ENCODE measurements at places on chromosomes 3 and 15.

DNA sequence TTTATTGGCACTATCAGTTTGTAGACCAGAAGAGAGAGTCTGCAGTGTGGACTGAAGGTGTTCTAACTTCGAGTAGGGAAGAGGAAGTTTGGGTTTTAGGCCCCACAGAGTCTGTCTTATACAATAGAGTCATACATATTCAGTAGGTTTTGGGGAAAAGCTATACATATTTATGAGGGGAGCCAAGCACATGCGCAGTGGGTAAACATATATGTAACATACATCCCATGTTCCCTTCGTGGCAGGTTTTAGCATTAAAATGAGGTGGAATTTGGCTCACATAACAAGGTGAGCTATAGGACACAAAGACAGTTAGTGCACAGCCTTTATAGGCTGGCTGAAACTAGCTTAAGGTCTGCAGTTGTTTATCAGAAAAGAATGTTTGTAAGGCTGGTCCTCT lies 4.9 kb downstream of the GALK2 start:
- peaks cover 16% of the 10 kb centered on the region for H3K36me3 ChIP-seq
- H3K27ac ChIP-seq, result no peak overlapping the region
- H3K4me1 ChIP-seq, result peaks cover 21% of the 10 kb centered on the region
- no peaks in the 10 kb centered on the region for H3K27me3 ChIP-seq
- H3K4me3 ChIP-seq, result no peak overlapping the region
- no peak for DNase-seq

- no peak for DNase-seq
- no peaks in the 10 kb centered on the region for H3K27me3 ChIP-seq
- no peak overlapping the region for H3K27ac ChIP-seq
- H3K4me3 ChIP-seq, result no peak overlapping the region
Observed at GRCh38 chr3:111284503-111285183, 213.0 kb downstream of the NECTIN3 start.

- H3K27me3 ChIP-seq, result no peaks in the 10 kb centered on the region
- peaks cover 26% of the 10 kb centered on the region for H3K4me1 ChIP-seq
- DNase-seq, result no peak
- no peaks in the 10 kb centered on the region for H3K36me3 ChIP-seq
Observed at GRCh38 chr3:119350114-119350513, 55.9 kb downstream of the ARHGAP31 start.

- DNase-seq, result no peak
- H3K27ac ChIP-seq, result peak overlapping the region; percentile 92
- H3K4me1 ChIP-seq, result peaks cover 32% of the 10 kb centered on the region
- peak overlapping the region; percentile 96 for H3K4me3 ChIP-seq
- H3K27me3 ChIP-seq, result no peaks in the 10 kb centered on the region
Observed at GRCh38 chr3:49358884-49359225, 702 bp upstream of the GPX1 start.

- no peaks in the 10 kb centered on the region for H3K27me3 ChIP-seq
- H3K4me1 ChIP-seq, result peaks cover 63% of the 10 kb centered on the region
- no peak overlapping the region for H3K27ac ChIP-seq
- peaks cover 27% of the 10 kb centered on the region for H3K36me3 ChIP-seq
Observed at GRCh38 chr15:68075764-68076385, 21.8 kb downstream of the PIAS1 start.

- peak; percentile 35 for DNase-seq
- peaks cover 4% of the 10 kb centered on the region for H3K36me3 ChIP-seq
- peak overlapping the region; percentile 88 for H3K27ac ChIP-seq
- no peaks in the 10 kb centered on the region for H3K27me3 ChIP-seq
- peaks cover 38% of the 10 kb centered on the region for H3K4me1 ChIP-seq
- peak overlapping the region; percentile 16 for H3K4me3 ChIP-seq
Observed at GRCh38 chr3:18649666-18650363, 224.7 kb upstream of the SATB1 start.

GRCh38 chr3:69569520-69569919 lies 169.7 kb upstream of the MITF start:
- H3K27ac ChIP-seq, result no peak overlapping the region
- H3K36me3 ChIP-seq, result no peaks in the 10 kb centered on the region
- H3K4me3 ChIP-seq, result no peak overlapping the region
- no peaks in the 10 kb centered on the region for H3K4me1 ChIP-seq
- H3K27me3 ChIP-seq, result peaks cover 10% of the 10 kb centered on the region

DNA sequence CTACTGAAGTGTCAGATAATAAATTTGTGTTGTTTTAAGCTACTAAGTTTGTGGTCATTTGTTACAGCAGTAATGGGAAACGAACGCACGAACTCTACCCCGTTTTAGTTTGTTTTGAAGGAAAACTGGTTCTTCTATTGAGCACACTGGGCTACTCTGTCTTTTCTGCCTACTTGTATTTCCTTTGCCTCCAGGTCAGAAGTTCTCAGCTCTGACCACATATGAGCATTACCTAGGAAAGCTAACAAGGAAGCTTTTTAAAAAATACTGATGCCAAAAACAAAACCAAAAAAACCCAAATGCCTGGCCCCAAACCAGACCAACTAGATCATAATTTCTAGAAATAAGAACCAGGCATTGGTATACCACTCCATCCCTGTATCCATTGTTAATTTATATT lies 156.6 kb upstream of the TNIK start:
- H3K4me3 ChIP-seq, result no peak overlapping the region
- no peaks in the 10 kb centered on the region for H3K4me1 ChIP-seq
- H3K27me3 ChIP-seq, result peaks cover 14% of the 10 kb centered on the region

DNA sequence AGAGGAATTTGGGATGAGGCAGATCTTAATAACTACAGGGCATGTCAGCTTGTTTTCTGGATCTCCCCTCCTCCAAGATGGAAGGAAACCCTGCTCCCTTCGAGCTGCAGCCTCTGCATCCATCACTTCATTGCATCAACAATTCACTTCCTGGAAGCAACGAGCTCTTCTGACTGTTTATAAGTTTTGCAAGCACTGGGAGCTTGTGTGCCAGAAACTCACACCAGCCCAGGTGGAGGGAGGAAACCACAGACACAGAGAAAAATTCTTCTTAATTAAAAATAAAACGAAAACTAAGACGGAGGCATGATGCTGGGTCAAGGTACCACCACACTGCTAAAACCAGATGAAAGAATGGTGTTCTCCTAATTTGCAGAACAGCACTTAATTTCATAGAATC lies 10.6 kb downstream of the LRIG1 start:
- no peak for DNase-seq
- H3K4me3 ChIP-seq, result peak overlapping the region; percentile 29
- H3K36me3 ChIP-seq, result peaks cover 13% of the 10 kb centered on the region
- peak overlapping the region; percentile 84 for H3K27ac ChIP-seq
- H3K27me3 ChIP-seq, result peaks cover 34% of the 10 kb centered on the region

Data from activated naive CD8-positive, alpha-beta T cell treated with anti-CD3 and anti-CD28 coated beads for 36 hours (primary cell).